ENCODE measurements at places on chromosomes 12 and 14. TPM values are rescaled to one million over a fixed set of nuclear protein-coding genes. Genes with fewer than 3 reads are reported as not detected.

TTC6 gene
- total RNA-seq, result not detected

EPYC gene
- not detected for total RNA-seq

DNA sequence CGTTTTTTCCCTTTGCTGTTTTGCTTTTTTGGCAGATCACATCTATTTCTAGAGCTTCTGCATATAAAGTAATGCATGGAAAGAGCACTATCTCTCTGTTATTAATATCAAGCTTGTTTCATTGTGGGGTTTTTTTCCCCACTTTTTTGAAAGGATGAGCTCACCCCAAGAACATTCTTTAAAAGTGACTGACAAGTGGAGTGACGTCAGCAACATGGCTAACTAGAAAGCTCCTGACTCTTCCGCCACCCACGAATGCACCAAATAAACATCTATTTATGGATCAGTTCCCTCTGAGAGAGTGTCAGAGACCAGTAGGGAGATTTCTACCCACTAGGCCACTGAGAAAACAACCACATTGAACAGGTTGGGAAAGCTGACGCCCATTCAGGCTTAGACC, 445.4 kb downstream of the GALC start:
- no peak for DNase-seq

DNA sequence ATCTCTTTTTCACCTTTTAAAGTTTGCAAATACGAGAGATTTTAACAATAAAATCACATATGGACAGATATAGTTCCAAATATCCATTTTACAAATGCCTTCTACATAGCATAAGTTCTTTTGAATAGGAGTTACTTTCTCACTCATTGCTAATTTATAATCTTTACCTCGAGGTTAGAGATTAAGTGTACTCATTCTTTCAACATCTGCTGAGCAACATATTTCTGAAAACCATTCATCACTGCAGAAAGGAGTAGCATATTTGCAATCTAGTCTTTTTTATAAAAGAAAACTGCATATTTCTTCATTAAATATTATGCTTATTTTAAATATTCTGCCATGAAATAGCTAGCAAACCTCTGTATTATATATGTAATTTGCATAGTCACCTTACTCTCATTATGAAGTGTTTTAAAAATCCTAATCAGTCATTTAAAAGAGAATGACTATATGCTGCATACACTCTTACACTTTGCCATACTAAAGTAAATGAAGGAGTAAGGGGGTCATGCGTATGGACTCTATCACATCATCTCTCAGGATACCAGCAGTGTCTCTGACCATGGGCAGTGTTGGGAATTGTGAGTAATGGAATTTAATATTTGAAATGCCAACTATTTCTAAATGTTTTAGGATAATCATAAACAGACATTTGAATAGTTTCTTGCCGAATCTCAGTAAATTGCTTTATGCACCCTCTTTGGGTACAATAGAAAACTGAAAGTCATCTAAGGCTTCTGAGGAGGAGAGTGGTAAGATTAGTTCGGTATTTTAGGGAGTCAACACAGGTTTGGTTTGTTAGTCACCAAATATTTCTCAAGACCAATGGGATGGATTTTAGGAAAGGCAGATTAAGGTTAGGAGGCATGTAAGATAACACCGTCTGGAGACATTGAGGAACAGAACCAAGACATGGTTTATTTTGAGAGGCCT, 524.8 kb upstream of the ATP2B1 start:
- DNase-seq, result no peak

CD69 gene
- 84.8 TPM for total RNA-seq

DNA sequence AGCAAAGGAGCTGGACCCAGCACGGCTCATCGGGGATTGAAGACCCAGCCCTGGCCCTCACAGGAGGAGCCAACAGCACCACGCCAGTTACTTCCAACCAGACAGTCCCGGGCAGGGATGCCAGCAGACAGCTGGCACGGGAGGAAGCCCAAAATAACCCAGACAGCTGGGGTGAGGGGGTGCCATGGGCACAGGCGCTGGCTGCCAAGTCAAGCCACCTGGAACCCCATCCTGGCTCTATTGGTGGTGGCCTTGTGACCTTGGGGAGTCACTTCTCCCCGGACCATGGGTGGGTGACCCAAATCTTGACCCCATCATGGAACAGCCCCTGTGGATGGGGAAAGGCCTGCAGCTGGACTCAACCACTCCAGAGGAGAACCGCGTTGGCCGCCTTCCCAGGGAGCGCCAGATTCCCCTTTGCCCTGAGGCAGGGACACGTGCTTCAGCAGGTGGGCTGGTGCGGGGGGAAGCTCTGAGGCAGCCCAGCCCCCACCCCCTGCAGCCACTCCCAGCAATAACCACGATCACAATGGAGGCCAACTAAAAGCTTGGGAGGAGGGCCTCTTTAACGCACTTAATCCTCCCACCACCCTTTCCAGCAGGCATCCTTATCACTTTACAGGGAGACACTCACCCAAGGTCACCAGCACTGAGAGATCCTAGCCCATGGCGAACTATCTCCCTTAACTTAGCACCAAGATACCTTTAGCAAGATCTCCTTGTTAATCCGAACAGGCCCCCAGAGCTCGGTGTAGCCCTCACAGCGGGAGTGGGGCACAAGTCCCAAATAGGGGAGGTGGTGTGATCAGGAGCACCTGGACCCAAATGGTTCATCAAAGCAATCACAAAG, 4.7 kb upstream of the RHOF start:
- peak; percentile 85 for DNase-seq

RIPK3 gene
- 26.4 TPM for total RNA-seq

NUAK1 gene
- 1.0 TPM for total RNA-seq

DNA sequence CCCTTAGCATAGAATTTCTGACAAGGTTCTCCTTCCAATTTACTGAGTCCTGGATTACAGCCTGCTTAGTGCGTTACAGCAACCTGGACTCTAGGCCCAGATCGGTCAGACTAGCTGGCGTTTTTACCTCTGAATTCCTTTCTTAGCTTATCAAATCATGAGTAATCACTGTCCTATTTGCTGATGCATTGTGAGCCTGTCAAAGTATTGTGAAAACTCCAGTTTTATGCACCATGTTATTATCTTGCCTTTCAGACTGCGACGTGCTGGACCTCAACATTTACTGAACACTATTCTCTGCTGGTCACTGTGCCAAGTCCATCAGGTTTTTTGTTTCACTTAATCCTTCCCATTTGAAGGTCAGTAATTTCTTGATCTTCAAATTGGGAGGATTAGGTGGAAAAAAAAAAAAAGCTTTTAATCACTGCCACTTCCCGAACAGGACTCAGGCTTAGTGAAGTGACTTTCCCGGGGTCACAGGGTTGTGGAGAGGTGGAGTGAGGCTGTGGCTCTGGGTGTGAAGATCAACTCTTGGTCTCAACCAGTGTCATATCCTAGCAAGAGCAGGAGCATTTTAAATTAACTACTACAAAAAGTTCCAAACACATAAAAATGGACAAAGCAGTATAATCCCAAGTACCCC, 31.2 kb downstream of the FBXO21 start:
- DNase-seq, result no peak

AACS gene
- total RNA-seq, result 14.5 TPM

GRCh38 chr14:87944987-87945604, 47.9 kb downstream of the GALC start:
- no peak for DNase-seq

DNA sequence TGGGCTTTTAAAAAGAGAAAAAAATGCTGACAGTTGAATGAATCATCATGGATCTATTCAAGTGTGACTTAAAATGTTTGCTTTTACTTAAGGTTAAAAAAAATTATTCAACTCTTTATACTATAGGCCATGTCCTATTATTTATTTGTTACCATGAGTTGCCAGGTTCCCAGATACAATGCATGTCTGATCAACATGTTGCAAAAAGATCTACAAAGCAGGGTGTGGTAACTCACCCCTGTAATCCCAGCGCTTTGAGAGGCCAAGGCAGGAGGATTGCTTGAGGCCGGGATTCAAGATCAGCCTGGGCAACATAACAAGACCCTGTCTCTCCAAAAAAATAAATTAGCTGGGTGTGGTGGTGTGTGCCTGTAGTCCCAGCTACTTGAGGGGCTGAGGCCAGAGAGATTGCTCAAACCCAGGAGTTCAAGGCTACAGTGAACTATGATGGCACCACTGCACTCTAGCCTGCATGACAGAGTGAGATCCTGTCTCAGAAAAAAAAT, 460.8 kb downstream of the BCAT1 start:
- no peak for DNase-seq

- DNase-seq, result no peak
Measured at GRCh38 chr12:32727237-32727636, 28.5 kb downstream of the YARS2 start.

SCN8A gene
- total RNA-seq, result 3.0 TPM

GRCh38 chr12:91023326-91024004, 18.7 kb upstream of the EPYC start:
- DNase-seq, result no peak

- no peak for DNase-seq
Measured at GRCh38 chr12:48118284-48118871, 786 bp upstream of the PFKM start.

DNA sequence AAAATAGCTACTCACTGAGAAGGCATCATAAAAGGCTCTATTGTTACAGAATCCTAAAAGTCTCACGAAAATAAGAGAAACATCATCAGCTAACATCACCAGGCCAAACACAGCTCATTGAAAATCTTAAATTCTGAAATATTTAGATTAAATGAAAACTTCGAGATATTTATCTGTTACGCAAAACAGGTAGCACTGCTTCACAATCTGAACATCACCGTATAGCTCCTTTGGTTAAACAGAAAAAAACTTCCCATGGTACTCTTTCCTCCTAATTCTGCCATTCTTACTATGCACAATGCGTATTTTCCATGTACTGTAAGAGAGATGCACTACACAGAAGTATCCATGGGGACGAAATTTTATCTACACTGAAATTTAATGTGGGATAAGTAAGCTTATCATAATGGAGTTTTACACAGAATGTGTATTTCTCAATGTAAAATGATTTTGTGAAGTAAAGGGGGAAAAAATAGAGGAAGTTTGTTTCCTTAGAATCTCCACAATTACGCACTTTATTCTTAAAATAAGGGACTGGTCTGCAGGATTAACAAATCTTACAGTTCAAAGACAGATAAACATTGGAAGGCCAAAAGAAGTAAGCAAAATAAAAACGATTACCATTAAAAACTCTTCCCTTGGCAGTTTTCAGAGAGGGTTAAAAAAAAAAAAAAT, 1.9 kb downstream of the SGPP1 start:
- no peak for DNase-seq

DNA sequence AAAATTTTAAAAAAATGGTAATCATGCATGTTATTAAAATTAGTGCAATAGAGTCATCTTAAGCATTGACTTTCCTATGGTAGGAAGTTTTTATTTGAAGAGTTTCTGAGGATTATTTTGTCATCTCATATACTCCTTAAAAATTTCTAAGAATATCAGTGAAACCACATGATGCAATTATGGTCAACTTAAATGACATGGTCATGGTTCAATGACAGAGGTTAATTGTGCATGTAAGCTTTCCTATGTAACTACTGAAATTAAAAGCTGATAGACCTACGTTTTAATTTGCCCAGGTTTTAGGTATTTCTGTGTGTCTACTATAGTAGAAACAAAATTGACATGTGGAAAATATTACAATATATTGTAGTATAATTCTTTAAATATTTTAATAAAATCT, 21.0 kb upstream of the LMO3 start:
- no peak for DNase-seq

- DNase-seq, result no peak
Measured at GRCh38 chr12:100158535-100158934, 15.9 kb upstream of the BLTP3B start.

- DNase-seq, result no peak
Measured at GRCh38 chr14:48771717-48772116, 814.5 kb downstream of the RPS29 start.

DNA sequence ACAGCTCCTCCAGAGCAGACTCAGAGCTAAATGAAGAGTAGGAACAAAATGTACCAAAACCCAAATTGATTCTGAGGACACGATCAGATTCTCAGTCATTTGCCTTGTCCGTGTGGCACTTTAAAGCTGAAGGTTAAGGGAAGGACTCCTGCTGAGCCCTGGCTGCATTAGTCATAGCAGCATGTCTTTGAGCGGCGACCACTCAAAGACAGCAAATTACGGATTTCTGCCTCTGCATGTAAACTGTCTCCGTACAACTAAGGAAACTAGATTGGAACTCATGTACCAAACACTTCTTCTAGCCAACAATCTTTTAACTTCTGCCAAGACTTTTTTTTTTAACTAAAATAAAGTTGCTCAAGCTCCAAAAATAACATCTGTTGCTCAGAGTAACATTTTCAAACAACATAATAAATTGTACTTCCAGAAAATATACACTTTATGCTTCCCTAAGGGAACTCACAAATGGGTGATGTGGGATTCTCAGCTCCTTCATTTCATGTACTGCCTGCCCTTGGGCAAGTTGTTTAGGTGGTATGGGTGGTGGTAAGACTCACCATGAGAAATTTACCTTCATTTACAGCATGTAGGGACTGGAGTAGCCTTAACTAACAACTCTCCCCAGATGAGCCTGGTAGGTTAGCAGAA, 56.1 kb downstream of the RERG start:
- DNase-seq, result no peak

DNA sequence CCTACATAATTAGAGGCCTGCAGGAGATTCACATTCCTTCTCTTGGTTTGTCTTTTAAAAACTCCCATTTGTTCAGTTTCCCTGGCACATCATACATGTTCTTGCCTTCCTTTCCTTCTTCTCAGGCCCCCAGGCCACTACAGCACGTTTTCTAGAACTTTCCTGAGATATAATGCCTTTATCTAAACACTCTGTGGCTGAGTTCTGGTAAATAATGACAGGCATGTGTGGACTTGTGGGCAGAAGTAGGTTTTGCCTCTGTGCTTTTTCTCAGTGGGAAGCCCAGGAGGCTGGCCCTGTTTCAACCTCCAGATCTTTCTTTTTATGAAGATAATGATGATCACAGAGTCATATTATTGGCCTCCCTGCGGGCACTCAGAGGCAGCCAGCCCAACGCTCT, 117.2 kb downstream of the TMX1 start:
- no peak for DNase-seq

KRT82 gene
- total RNA-seq, result not detected

DNA sequence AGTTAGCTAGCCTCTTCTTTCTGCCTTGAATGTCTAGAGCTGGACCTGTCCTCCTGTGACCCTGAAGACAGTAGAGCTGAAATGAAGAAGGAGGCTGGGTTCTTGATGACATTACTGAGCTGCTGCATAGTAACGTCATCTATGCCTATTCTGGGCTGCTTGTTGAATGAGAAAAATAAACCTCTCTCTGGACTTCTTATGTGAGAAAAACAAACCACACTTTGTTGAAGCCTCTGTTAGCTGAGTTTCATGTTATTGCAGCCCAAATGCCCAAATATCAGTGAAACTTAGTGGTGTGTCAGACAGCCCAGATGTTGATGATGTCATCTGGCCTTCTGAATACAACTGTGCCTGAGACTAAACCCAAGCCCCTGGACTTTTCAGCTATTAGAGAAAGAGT, 67.0 kb upstream of the MAX start:
- DNase-seq, result no peak

DNA sequence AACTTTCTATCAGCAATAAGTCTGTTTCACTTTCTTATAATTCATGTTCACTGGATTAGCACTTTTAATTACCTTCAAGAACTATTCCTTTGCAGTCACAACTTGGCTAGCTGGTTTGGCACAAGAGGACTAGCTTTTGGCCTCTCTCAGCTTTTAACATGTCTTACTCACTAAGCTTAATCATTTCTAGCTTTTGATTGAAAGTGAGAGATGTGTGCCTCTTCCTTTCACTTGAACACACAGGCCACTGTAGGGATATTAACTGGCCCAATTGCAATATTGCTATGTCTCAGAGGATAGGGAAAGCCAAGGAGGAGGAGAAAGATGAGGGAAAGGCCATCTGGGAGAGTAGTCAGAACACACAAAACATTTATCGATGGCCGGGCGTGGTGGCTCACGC, 92.7 kb downstream of the PRICKLE1 start:
- DNase-seq, result no peak
